ENCODE measurements at places on chromosomes 13 and 19.

DNA sequence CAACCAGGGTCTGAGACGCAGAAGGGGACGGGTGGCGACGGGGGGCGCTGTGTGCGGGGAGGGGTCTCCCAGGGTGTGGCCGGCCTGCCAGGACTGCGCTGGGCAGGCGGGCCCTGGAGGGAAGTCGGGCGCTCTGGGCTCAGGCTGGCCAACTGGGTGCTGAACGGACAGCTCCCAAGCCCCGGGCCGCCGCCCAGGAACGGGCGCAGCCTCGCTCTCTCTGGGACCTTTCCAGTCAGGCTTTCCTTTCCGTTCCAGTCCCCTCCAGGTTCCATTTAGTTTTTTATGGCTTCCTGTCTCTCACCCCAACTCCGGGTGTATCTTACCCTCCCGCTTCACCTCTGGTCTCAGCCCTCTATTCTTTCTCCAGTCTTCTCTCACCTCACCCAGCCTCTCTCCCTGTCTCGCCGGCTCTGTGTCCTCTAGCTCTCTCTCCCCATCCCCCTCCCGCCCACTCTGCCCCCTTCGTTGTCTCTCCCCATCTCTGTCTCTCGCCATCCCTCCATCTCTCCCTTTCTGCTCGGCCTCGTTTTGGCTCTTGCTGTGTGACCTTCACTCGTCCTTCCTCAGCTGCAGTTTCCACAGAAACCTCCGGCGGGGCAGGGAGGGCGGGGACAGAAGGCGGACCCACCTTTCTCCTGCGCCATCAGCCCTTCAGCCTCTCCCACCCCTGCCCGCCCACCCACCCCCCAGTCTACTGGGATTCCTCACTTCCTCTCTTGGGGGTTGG, 3.3 kb upstream of the ATP1A3 start:
- peak; percentile 64 for DNase-seq

GRCh38 chr19:30663611-30664174, 291.5 kb downstream of the ZNF536 start:
- DNase-seq = no peak

- no peak for DNase-seq
Measured at GRCh38 chr19:51490676-51491075, 10.9 kb downstream of the SIGLEC12 start.

DNA sequence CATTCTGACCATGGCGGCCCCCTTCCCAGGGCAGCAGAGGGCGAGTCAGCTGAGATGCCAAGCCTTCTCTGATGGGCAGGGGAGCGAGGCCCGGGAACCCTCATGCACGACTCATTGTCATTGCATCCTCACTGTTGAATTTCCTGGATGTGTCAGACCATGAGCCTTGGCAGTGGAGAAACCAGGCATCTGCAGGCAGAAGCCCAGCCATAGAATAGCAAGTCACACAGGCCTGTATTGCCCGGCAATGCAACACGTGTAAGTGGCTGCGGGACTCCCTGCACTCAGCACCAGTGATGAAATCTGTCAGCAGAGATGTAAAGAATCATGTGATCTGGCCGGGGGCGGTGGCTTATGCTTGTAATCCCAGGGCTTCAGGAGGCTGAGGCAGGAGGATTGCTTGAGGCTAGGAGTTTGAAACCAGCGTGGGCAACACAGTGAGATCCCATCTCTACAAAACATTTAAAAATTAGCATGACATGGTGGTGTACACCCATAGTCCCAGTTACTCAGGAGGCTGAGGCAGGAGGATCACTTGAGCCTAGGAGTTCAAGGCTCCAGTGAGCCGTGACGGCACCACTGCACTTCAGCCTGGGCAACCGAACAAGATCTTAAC, 199.7 kb downstream of the KATNAL1 start:
- DNase-seq = no peak

DNA sequence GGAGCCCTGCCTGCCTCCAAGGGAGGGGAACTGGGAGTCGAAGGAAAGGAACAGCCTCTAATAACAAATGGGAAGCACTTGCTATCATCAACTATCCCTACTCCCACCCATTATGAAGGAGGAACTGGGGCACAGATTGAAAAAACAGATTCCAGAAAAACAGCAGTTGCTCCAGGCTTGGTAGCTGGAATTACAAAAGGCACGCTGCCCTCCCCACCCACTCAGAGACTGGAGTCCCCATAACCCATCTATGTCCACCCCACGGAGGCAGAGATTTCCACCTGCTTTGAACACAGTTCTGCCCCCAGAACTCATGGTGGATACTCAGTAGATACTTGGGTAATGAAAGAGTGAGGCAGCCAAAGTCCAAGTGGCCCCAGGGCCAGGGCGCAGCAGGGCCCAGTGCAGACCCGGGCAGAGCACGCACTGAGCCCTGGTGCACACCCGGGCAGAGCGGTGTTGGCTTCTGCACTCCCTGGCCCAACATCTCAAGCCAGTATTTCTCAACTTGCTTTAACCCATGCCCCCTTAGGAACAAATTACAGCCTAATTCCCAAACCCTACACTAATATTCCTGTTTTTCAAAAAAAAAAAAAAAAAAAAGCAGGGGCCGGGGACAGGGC, 19.1 kb upstream of the CCNP start:
- no peak for DNase-seq

DNA sequence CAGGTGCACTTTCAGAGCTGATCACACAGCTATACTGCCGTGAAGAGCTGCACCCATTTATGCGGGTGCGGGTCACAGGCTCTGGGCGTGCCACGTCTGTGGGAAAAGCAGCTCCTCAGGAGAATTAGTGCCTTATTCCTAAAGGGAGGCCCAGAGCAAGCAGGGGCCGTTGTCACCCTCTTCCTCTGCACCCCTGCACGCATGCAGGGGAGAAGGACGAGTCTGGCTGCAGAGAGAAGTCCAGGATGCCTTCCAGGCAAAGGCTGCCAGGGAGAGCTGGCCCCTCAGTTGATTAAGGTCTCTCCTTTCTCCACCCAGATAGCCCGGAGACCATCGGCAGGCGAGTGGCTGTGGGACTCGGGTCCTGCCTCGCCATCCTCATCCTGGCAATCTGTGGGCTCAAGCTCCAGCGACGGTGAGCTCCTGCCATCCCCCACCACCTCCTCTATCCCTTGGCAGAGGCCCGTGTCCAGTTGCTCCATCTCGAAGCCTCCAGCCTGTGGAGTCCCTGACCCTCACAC, 3.1 kb upstream of the FFAR1 start:
- no peak for DNase-seq

DNA sequence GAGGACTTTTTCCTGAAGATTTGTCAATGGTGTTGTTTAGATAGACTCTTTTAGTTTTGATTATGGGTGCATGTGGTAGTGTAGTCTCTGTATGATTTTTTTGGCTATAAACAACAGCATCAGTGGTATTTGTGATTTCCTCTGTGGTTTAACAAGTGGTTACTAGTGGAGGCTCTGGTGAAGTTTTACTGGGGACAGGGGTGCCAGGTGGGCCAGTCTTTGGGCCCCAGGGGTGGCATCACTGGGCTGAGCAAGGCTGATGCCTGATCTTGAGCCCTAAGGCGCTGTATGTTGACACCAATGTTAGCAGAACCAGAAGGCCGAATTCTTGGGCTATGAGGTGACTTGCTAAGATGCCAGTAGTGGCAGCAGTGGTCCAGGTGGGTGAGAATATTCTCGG, 811.4 kb downstream of the DACH1 start:
- DNase-seq = no peak

DNA sequence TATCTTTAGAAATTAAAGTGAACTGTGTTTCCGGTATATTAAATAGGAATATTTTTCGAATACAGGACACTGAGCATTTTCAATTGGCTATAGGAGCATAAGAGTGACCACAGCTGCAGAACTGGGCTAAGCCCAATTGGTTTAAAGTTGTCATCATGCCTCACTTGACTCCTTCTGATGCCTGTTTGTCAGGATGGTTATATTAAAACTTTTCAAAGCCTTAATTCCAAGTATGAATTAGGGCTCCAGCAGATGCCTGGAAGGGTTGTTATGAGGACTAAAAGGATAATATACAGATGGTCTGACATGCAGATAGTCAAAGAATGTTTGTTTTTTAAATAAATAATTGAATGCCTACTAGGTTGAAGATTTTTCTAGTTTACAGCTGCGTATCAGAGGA, 100.0 kb downstream of the LMO7 start:
- no peak for DNase-seq

DNA sequence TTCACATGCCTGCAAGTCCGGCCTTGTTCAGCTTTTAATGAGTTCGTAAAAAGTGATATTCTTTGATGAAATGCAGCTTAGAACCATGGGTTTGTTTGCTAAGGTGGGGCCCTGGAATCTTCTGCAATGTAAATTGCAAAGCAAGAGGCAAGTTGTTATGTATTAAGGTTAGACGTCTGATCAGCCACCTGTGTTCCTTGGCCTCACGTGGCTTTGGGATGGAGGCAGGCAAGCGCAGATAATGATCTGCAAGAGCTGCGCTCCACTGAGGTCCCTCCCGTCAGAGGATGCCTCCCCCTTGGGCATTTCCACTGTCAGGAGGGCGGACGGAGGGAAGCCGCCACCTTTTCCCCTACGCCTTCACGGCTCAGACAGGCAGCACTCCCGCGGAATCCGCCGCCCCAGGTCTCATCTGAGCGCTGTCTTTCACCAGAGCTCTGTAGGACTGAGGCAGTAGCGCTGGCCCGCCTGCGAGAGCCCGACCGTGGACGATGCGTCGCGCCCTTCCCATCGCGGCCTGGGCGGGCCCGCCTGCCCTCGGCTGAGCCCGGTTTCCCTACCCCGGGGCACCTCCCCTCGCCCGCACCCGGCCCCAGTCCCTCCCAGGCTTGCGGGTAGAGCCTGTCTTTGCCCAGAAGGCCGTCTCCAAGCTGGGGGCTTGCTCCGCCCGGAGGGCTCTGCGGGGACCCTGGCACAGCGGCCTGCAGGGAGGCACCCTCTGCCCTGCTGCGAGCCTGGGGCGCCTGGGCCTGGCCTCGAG, 110.9 kb downstream of the CRYL1 start:
- no peak for DNase-seq

DNA sequence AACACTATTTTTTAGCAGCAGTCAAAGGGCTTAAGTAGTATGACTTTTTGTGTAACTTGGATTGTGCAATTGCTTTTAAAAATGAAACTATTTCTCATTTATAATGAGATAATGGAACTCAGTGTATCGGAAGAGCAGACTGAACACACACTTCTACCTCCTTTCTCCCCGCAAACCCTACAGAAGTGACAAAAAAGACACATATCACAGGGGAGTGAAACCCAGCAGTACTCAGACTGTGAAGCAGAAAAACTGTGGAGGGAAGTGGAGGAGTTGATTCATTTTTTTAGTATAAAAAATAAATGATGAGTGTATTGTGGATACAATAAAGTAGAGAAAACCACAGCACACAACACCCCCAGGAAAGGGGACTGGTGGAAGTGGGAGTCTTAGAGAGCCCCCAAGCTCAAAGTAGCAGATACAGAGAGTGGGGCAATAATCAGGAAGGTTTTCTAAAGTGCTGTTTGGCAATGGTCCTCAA, 9.7 kb downstream of the LPAR6 start:
- DNase-seq = no peak

DNA sequence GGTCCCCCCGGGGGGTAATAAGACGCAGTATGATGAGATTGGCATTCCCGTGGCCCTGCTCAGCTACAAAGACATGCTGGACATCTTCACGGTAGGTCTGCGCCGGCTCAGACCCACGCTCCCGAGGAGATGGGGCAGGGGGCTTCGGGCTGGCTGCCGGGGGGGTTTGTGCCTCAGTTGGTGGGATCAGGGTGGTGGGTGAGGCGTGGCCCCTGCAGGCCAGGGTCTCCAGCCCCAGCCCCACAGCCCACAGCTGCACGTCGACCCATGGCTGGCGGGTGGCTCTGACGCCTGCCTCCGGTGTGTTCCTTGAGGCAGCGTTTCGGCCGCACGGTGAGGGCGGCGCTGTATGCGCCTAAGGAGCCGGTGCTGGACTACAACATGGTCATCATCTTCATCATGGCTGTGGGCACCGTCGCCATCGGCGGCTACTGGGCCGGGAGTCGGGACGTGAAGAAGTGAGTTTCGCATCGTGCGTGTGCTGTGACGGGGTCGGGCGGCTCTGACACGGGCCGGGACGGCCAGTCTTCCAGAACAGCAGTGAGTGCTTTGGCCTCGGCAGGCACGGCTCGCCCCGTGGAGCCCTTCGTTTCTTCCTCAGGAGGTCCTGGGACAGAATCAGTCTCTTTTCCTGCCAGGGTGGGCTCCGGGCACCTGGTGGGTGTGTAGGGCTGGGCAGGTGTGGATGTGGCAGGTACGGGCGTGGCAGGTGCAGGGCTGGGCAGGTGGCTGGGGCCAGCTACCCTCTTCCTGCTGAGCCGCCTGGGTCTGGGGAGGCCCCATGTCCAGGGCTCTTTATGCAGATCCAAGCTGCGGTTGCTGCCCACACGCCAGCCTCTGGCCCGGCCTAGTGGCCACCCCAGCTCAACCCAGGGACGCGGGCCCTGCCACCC, 10.5 kb downstream of the SPPL2B start:
- no peak for DNase-seq

DNA sequence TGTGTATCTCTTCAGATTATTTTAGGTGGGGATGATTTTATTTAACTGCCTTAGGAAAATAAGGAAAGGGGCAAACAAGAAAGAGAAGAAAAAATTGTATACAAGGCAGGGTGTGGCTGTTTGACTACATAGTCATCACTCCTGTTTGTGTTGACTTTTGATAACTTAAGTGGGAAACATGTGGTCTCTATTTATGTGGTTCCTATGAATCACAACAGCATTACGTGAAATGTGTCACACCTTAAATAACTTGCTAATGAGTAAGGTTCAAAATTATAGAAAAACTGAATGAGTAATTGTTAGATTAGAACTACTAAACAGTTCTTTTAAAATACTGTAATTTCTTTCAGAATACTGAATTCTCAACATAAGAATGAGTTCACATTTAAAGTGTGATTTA, 69.3 kb downstream of the LMO7 start:
- no peak for DNase-seq

- DNase-seq = no peak
Measured at GRCh38 chr13:34546344-34547250, 395.5 kb upstream of the NBEA start.

- no peak for DNase-seq
Measured at GRCh38 chr13:25181597-25181996, 9.5 kb upstream of the AMER2 start.

GRCh38 chr19:15112385-15112784, 5.2 kb downstream of the SYDE1 start:
- DNase-seq = no peak

- DNase-seq = no peak
Measured at GRCh38 chr13:32087955-32088747, 56.6 kb downstream of the FRY start.

- no peak for DNase-seq
Measured at GRCh38 chr19:52603558-52604207, 33.6 kb downstream of the ZNF701 start.
